ENCODE measurements at places on chromosomes 13 and 19. TPM values are rescaled to one million over a fixed set of nuclear protein-coding genes. Genes with fewer than 3 reads are reported as not detected.
A peak's percentile ranks its signal among the peaks of the same experiment; 100 is the strongest.

GRCh38 chr19:54620464-54620863 is 9.8 kb upstream of the LILRB1 start:
- no peaks in the 10 kb centered on the region for H3K4me1 ChIP-seq
- no peak overlapping the region for H3K4me3 ChIP-seq
- no peaks in the 10 kb centered on the region for H3K36me3 ChIP-seq
- no peak for DNase-seq

DNA sequence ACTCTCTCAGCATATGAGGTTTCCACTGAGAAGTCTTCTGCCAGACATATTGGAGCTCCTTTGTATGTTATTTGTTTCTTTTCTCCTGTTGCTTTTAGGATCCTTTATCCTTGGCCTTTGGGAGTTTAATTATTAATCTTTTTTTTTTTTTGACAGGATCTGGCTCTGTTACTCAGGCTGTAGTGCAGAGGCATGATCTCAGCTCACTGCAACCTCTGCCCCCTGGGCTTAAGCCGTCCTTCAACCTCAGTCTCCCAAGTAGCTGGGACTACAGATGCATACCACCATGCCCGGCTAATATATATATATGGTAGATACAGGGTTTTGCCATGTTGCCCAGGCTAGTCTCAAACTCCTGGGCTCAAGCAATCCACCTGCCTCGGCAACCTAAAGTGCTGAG is 6.6 kb upstream of the CYP4F3 start:
- no peak overlapping the region for H3K4me3 ChIP-seq
- DNase-seq: no peak

DNA sequence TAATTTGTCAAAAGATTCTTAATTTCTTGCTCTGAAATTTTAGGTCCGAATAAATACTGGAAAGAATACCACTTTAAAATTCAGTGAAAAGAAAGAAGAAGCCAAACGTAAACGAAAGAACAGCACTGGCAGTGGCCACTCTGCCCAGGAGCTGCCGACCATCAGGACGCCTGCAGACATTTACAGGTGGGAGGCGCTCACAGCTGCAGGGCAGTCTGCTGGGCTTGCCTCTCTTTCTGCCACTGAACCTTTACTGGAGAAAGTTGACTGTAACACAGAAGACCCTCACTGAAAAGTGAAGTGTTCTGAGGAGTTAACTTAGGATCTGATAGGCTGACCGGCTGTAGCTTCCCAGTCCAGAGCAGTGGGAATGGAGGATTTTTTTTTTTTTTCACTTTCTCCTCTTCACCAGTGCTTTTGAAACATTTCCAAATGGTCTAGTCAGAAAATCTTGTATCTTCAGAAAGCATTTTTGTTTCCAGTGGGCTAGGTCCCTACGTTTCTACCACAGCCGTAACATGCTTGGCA is 69.1 kb downstream of the URI1 start:
- DNase-seq: no peak
- H3K36me3 ChIP-seq: no peaks in the 10 kb centered on the region
- no peak overlapping the region for H3K4me3 ChIP-seq
- no peak overlapping the region for H3K27ac ChIP-seq

Gene C1QTNF9B
- total RNA-seq: not detected

- H3K27me3 ChIP-seq: peaks cover 3% of the 10 kb centered on the region
- no peaks in the 10 kb centered on the region for H3K36me3 ChIP-seq
- H3K4me3 ChIP-seq: no peak overlapping the region
- H3K4me1 ChIP-seq: no peaks in the 10 kb centered on the region
Observed at GRCh38 chr13:113916330-113916815, 52.5 kb upstream of the GAS6 start.

DNA sequence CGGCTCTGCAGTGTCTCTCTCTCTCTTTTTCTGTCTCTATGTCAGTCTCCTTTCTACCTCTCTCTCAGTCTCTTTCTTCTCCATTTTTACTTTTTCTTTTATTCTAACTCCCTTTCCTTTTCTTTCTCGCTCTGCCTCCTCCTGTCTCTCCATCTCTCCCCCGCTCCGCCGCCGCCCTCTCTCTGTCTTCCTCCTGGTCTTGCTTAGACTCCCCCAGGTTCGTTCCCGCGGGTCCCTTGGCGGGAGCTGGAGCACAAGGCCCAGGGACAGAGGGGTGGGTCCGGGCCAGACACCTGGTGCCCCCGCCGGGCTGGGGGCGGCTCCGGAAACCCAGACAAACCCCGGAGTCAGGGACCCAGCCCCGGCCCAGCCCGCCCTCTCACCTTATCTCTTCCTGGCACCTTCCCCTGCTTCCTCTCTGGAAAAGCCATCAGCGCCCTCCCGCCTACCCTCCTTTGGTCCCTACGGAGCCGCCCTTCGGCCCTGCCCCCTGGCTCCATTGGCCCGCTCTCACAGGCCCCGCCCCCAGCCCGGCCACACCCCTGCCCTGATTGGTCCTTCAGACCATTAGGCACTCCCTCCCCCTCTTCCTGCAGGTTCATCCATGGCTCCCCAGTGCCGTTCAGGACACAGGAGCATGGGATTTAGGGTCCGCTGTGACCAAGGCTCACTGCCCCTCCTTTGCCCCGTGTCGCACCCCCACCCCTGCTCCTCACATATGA is 15.4 kb upstream of the NOP53 start:
- DNase-seq: peak; percentile 59
- peak overlapping the region; percentile 56 for H3K27ac ChIP-seq
- no peak overlapping the region for H3K4me3 ChIP-seq
- H3K36me3 ChIP-seq: peaks cover 25% of the 10 kb centered on the region
- peaks cover 8% of the 10 kb centered on the region for H3K4me1 ChIP-seq

DNA sequence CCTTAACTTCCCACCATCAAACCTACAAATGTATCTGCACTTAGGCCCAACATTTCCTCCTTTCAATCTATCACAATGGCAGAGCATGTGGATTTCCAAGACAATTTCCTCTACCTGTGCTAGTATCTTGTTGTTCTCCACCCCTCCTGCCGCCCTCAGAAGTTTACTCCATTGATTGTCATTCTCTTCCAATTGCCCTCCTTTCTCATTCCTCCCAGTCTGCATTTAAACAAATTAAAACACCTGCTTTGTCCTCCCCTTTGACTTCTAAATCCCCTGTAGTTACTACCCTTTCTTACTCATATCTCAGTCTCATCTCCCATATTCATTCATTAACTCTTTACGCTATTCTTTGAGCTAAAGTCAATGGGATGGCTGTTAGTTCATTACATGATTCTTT is 370.6 kb downstream of the DIAPH3 start:
- no peak overlapping the region for H3K27ac ChIP-seq
- no peaks in the 10 kb centered on the region for H3K36me3 ChIP-seq
- no peak overlapping the region for H3K4me3 ChIP-seq
- DNase-seq: no peak
- H3K4me1 ChIP-seq: no peaks in the 10 kb centered on the region

All from adrenal gland (tissue), 19 donors.